Fibroblast of skin of left biceps (primary cell): ENCODE measurements at places on chromosomes 11 and 22.

DNA sequence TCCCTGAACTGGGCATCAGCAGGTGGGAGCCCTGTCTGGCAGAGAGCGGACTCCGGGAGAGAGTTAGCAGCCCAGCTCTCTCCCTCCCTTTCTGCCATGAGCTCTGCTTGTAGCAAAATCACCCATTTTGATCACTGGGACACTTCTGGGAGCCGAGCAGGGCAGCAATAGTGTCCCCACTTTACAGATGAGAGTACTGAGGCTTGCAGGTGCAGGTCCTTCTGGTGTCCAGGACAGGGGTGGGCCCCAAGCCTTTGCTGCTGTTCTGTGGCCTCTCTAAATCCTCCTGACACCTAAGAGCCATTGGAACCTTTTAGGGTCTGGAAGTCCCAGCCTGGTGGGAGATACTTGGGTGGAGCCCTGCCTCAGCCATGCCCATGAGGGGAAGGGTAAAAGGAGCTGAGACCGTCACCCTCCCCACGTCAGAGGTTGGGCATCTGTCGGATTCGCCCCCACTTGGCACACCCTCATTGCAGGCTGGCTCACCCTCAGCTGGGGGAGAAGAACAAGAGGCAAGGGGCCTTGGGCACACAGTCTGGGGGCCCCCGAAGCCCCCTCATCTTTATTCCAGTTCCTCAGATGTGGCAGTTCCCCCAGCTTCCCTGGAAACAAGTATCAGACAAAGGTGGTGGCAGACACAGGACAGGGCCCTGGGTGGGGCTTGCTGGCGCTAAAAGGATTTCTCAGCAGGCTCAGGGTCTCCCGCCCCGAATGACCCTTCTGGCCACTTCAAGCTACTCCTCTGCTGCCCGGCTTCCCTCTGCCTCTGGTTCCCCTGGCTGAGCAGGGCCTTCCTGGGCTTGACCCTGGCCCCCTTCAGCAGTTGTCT, 4.5 kb downstream of the RIN1 start:
- DNase-seq: no peak

- DNase-seq: no peak
Observed at GRCh38 chr11:113417428-113417827, 29.8 kb downstream of the ANKK1 start.

GRCh38 chr11:59216641-59217564, 4.2 kb upstream of the MPEG1 start:
- no peak for DNase-seq

- DNase-seq: no peak
Observed at GRCh38 chr11:67665541-67666302, 8.7 kb downstream of the ALDH3B2 start.
